ENCODE measurements at places on chromosomes 2 and 18. TPM values are rescaled to one million over a fixed set of nuclear protein-coding genes. Genes with fewer than 3 reads are reported as not detected.

GRCh38 chr2:20585359-20585709, 65.6 kb downstream of the HS1BP3 start:
- H3K4me3 ChIP-seq, result no peak overlapping the region
- no peak for DNase-seq
- H3K4me1 ChIP-seq, result peaks cover 9% of the 10 kb centered on the region
- H3K36me3 ChIP-seq, result no peaks in the 10 kb centered on the region
- no peak overlapping the region for H3K27ac ChIP-seq

L3MBTL4 gene
- 2.4 TPM for total RNA-seq

DNA sequence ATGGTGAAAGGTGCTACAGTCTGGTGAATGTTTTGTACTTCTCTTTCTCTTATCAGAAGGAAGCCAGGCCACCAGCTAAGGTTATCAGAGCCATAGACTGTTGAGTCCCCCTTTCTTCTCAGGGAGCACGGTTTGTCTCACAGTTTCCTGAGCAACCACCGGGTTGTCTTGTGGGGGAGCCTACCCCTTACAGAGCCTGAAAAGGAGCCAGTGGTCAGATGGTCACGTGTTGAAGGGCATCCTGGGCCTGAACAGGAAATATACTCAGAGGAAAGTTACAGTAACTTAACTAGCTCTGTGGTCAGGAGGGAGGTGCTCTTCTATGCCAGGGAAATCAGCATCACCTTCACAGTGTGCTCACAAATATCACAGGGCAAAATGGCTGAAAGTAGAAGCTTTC, 11.6 kb downstream of the CD28 start:
- no peaks in the 10 kb centered on the region for H3K36me3 ChIP-seq
- H3K27me3 ChIP-seq, result no peaks in the 10 kb centered on the region
- H3K27ac ChIP-seq, result no peak overlapping the region
- H3K4me1 ChIP-seq, result peaks cover 19% of the 10 kb centered on the region
- no peak overlapping the region for H3K4me3 ChIP-seq

DNA sequence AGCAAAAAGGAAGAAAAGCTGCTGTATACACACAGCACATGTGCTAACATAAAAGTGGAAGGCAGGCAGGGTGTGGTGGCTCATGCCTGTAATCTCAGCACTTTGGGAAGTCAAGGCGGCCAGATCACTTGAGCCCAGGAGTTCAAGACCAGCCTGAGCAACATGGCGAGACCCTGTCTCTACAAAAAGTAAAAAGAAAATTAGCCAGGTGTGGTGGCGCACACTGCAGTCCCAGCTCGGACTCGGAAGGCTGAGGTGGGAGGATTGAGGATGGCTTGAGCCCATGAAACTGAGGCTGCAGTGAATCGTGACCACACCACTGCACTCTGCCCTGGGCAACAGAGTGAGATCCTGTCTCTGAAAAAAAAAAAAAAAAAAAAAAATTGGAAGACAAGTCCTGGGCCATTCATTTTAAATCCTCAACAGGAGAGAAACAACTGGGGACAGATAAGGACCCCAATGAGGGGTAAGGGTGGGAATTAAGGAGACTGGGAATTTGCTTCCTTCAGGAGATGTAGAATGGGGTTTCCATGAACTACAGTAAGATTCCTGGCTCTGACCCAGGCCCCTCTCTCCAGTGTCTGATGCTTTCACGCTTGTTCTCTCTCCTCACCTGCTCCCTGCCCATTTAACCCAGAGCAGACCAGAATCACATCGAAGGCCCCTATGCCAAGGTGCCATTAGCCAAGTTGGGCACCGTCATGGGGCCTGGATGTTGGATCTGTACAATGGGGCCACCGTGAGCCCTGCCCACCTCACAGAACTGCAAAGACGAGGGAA, 29.6 kb downstream of the TNS1 start:
- DNase-seq, result no peak
- H3K27ac ChIP-seq, result no peak overlapping the region
- peaks cover 20% of the 10 kb centered on the region for H3K27me3 ChIP-seq
- H3K4me1 ChIP-seq, result peaks cover 3% of the 10 kb centered on the region
- H3K36me3 ChIP-seq, result no peaks in the 10 kb centered on the region

- no peak overlapping the region for H3K4me3 ChIP-seq
- no peak overlapping the region for H3K27ac ChIP-seq
- H3K27me3 ChIP-seq, result no peaks in the 10 kb centered on the region
- DNase-seq, result no peak
- H3K36me3 ChIP-seq, result no peaks in the 10 kb centered on the region
Measured at GRCh38 chr2:189300916-189301315, 121.4 kb upstream of the COL5A2 start.

GRCh38 chr2:30184035-30184434, 37.2 kb downstream of the YPEL5 start:
- H3K27me3 ChIP-seq, result no peaks in the 10 kb centered on the region
- no peak overlapping the region for H3K4me3 ChIP-seq
- no peaks in the 10 kb centered on the region for H3K4me1 ChIP-seq

- peak overlapping the region; percentile 89 for H3K4me3 ChIP-seq
- H3K27me3 ChIP-seq, result no peaks in the 10 kb centered on the region
- no peaks in the 10 kb centered on the region for H3K4me1 ChIP-seq
- DNase-seq, result no peak
Measured at GRCh38 chr2:96264656-96265348, 995 bp downstream of the TMEM127 start.

DNA sequence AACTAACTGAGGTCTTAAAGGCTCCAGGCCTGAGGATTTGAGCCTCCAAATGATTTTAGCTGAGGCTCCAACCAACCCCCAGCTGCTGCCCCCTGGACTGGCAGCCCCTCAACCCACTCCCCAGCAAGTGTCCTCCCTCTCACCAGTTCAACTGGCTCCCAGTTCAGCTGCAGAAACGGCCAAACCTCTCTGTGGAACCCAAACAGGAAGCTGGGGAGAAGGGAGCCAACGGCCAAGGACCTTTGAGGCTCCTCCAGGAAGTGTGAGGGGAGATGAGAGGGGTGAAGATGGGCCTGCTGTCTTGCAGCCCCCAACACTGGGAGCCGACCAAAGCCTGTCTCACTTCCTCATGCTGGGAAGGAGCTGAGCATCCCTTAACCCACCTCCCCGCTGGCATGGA, 24.9 kb downstream of the ZFP36L2 start:
- no peak overlapping the region for H3K27ac ChIP-seq
- no peak for DNase-seq
- H3K27me3 ChIP-seq, result no peaks in the 10 kb centered on the region
- H3K4me3 ChIP-seq, result no peak overlapping the region

TRABD2A gene
- 18.6 TPM for total RNA-seq

DSG1 gene
- not detected for total RNA-seq

- no peaks in the 10 kb centered on the region for H3K27me3 ChIP-seq
- DNase-seq, result no peak
- H3K27ac ChIP-seq, result no peak overlapping the region
- no peaks in the 10 kb centered on the region for H3K36me3 ChIP-seq
Measured at GRCh38 chr2:78977661-78978145, 47.8 kb upstream of the REG3G start.

SELENOI gene
- total RNA-seq, result 54.8 TPM

- H3K4me3 ChIP-seq, result no peak overlapping the region
- no peak for DNase-seq
- no peaks in the 10 kb centered on the region for H3K36me3 ChIP-seq
- H3K27ac ChIP-seq, result no peak overlapping the region
Measured at GRCh38 chr18:8423051-8423557, 186.1 kb upstream of the RAB12 start.

GRCh38 chr2:66899648-66900047, 464.7 kb downstream of the MEIS1 start:
- H3K36me3 ChIP-seq, result no peaks in the 10 kb centered on the region
- no peak overlapping the region for H3K4me3 ChIP-seq
- H3K27ac ChIP-seq, result no peak overlapping the region
- no peaks in the 10 kb centered on the region for H3K4me1 ChIP-seq
- no peaks in the 10 kb centered on the region for H3K27me3 ChIP-seq

DNA sequence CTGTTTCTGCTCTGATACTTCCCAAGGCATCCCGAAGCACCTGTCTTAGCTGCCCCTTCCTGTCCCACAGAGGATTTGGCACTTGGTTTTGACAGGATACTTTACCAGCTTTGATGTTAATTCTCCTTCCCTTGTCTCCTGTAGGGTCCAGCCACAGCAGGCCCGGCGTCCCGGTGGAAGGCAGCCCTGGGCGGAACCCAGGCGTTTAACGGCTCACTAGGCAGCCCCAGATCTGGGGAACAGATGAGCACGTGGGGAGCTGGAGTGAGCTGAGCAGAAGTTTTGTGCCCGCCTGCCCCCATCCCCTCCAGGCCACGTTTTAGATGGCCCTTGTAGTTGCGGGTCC, 11.4 kb downstream of the ANKRD23 start:
- peak overlapping the region; percentile 69 for H3K27ac ChIP-seq
- no peak overlapping the region for H3K4me3 ChIP-seq
- no peak for DNase-seq
- H3K36me3 ChIP-seq, result peaks cover 26% of the 10 kb centered on the region
- H3K27me3 ChIP-seq, result no peaks in the 10 kb centered on the region

- no peak overlapping the region for H3K4me3 ChIP-seq
- H3K4me1 ChIP-seq, result no peaks in the 10 kb centered on the region
- H3K27me3 ChIP-seq, result no peaks in the 10 kb centered on the region
- no peaks in the 10 kb centered on the region for H3K36me3 ChIP-seq
- no peak for DNase-seq
Measured at GRCh38 chr2:33204945-33205344, 258.2 kb downstream of the LTBP1 start.

DNA sequence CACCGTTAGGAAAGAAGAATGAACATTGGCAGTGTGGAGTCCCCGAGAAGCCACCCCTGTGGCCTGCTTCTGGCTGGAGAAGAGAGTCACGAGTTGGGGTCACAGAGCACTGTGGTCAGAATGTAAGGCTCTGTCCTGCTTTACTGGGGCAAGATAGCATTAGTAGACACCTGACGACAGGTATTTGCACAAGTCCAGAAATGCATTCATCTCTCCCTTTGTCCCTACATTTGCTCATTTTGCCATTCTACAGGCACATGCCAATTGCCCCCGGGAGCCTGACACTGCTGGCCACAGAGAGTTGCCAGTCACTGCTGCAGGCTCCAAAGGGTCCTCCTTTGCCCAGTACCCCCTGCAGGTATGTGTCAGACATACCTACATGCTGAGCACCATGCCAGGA, 133.3 kb downstream of the SMAD2 start:
- H3K4me1 ChIP-seq, result peaks cover 6% of the 10 kb centered on the region
- H3K36me3 ChIP-seq, result no peaks in the 10 kb centered on the region
- H3K4me3 ChIP-seq, result no peak overlapping the region

DNA sequence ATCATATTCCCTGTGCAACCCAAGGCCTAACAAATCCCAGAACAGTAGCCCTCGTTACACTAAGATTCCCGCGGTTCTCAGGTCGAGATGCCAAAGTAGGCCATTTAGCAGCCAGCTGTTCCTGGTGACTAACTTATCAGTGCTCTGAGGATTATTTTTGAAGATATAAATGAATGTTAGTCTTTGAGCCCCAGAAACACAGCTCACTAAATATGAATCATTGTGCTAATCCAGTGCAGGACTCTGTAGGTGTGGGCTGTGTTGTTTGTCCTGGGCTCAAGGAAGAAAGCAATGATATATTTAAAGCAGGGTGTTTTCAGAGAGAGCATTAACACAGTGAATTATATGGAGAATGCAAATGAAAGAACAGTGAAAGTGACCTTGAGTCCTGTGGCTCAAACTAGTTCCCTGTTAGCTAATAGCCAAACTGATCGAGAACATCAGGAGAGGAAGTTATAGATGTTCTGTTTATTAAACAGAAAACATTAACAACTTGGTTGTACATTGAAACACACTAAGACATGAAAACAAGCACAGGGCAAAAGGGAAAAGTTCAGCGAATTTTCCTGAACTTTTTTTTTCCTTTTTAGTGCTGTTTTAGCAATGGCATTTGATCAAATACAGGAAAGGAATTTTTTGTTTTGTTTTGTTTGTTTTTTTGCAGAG, 228.3 kb downstream of the RNF152 start:
- no peaks in the 10 kb centered on the region for H3K36me3 ChIP-seq
- H3K4me1 ChIP-seq, result no peaks in the 10 kb centered on the region
- no peaks in the 10 kb centered on the region for H3K27me3 ChIP-seq
- H3K27ac ChIP-seq, result no peak overlapping the region
- DNase-seq, result no peak
- H3K4me3 ChIP-seq, result no peak overlapping the region

SERPINB5 gene
- total RNA-seq, result 0.23 TPM

DNA sequence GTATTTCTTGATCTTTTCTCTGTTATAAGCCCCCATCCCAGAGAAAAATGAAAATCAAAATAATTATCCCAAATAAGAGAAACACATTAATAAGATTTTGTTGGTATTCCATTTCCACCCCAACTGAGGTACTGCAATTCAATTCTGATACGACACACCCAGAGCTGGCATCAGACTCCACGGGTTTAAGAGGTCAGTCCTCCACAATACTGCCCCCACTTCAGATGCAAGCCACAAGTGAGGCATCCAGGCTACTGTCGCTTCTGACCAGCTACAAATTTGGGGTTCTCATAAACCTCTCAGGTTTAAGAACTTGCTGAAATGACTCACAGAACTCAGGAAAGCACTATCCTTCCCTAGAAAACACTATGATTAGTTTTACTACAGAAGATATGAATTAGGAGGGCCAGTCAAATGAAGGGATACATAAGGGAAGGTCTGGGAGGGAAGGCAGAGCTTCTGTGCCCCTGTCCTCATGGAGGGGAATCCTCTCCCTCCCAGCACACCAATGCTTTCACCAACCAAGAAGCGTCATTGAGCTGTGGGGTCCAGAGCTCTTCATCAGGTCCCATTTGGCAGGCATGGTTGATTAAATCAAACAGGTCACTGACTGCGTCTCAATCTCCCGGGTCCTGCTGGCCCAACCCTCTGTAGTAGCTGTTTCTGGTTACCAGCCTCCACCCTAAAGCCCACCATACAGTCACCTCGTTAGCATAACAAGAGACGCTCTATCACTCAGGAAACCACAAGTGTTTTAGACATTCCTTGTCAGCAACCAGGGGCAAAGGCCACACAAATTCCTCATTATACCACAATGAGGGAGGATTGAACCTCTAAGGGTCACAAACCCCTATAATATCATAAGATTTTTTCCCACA, 46.2 kb downstream of the IWS1 start:
- H3K36me3 ChIP-seq, result peaks cover 33% of the 10 kb centered on the region
- no peaks in the 10 kb centered on the region for H3K27me3 ChIP-seq
- no peak for DNase-seq
- H3K4me1 ChIP-seq, result peaks cover 11% of the 10 kb centered on the region

- no peaks in the 10 kb centered on the region for H3K27me3 ChIP-seq
- H3K4me1 ChIP-seq, result peaks cover 3% of the 10 kb centered on the region
- H3K36me3 ChIP-seq, result no peaks in the 10 kb centered on the region
- no peak overlapping the region for H3K4me3 ChIP-seq
- DNase-seq, result no peak
- no peak overlapping the region for H3K27ac ChIP-seq
Measured at GRCh38 chr2:199019898-199020507, 437.7 kb downstream of the SATB2 start.

AP1S3 gene
- total RNA-seq, result 19.7 TPM

GRCh38 chr2:75994759-75995158, 284.0 kb upstream of the GCFC2 start:
- H3K4me3 ChIP-seq, result no peak overlapping the region
- H3K27me3 ChIP-seq, result no peaks in the 10 kb centered on the region
- DNase-seq, result peak; percentile 19
- H3K36me3 ChIP-seq, result no peaks in the 10 kb centered on the region

DYNC2LI1 gene
- 7.6 TPM for total RNA-seq

IL1R1 gene
- 0.46 TPM for total RNA-seq

GRCh38 chr18:10401930-10402329, 52.5 kb upstream of the APCDD1 start:
- no peak overlapping the region for H3K4me3 ChIP-seq
- DNase-seq, result no peak

GRCh38 chr2:167595839-167596471, 651.4 kb downstream of the STK39 start:
- no peak overlapping the region for H3K4me3 ChIP-seq
- H3K36me3 ChIP-seq, result peaks cover 5% of the 10 kb centered on the region
- DNase-seq, result no peak
- H3K27ac ChIP-seq, result no peak overlapping the region
- H3K4me1 ChIP-seq, result no peaks in the 10 kb centered on the region

All from H1 (cell line).